GM12878 (cell line): ENCODE measurements at places on chromosomes 12 and 14.

- no peak for DNase-seq
These were observed 66.7 kb downstream of the ZFP36L1 start for GRCh38 chr14:68726093-68726695.

DNA sequence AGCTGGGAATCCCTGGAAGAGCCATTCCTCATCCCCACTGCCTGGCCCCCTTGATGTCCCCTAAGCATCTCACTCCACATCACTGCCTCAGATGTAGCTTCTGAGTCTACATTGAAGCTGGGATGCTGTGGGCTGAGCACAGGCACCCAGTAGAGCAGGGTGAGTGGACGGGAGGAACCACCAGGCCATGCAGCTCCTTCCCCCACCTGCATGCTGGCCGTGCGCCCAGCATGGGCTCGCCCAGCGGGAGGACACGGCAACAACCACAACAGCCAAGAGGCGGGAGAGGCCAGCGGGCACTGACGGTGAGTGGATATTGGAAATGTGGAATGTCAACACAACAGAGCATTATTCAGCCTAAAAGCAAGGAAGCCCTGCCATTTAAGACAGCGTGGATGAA, 310.9 kb downstream of the ADGRD1 start:
- DNase-seq: no peak

DNA sequence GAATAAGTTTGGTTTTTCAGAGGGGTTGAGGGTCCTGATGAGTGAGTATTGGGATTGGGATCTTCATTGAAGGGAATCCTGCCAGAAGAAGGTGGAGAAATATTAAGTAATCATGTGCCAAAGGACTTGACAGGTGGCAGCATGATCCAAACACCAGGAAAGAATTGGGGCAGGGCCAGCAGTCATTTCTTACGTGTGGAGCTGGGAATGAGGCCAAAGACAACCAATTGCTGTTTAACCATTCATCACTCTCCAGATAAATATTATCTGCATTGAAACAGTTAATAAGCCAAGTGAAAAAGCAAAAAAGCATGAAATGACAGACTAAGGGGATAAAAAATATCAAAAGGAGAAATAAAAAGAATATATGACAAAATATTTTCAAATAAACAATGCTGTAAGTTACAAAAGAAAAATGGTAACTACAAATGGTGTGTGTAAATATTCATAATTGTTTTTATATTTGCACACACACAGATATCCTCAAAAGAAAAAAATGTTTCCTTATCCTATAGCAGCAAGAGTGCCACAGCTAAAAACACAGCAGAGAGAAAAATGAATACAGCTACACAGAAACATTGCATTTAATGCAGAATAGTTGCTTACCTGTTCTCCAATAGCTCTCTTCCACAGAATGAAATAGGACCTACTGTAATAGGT, 26.2 kb downstream of the C2CD5 start:
- no peak for DNase-seq

DNA sequence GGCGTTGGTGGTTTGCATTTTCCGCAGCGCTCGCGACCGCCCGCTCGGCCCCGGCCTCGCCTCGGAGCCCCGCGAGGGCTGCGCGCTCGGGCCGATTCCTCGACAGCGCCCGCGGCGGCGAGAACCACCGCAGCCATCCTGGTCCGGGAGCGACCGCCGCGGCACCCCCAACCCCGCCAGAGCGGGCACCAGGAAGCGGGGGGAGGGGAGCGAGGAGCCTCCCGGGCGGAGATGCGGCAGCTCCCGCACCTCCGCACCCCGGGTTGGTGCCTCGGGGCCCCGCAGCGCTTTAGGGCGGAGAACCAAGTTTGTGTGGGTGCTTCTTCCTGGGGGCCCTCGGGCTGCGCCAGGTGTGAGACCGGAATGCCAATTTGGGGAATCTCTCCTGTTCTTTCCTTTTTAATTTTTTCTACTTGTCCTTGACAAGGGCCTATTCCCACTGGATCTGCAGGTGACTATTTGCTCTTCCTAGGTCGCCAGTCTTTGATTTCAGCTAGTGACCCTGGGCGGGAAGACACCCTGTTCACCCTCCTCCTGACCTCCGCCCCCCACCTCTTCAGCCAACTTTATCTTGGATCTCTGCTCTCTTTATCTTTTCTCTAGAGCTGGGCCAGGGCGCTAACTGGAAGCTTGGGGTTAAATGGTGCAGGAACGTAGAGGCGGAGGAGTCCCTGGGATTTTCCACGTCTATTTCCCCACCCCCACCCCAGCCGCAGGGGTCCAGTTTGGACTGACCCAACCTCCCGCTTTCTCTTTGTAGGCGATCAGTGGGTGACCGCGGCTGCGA, at the start of gene SOCS2:
Gene SOCS2 (plus strand): TSS at position 751 of the 787 bp plus-strand sequence. CDS start 223 bp downstream, outside the sequence.
- no peak for DNase-seq

GRCh38 chr12:23757541-23757962, 191.9 kb downstream of the SOX5 start:
- DNase-seq: no peak

DNA sequence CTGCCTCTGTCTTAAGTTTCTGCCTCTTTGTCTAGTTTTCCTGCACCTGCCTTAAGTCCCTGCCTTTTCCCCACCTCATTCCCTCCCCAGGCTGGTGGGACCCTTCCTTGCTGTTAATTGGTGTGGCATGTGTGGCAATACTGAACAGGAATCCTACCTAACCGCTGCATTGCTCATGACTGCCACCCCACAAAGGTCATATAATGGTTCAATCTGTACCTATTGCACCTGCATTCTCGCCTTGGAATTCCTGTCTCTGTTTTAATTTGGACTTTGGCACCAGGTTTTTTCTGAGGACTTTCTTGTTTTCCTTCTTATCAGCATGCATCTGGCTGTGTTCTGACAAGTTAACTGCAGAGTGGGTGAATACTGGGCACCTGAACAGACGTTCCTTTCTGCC, 966.2 kb upstream of the TMEM132C start:
- DNase-seq: no peak
